Activated CD8-positive, alpha-beta T cell treated with anti-CD3 and anti-CD28 coated beads, Interleukin-2, amount 10 ng/mL, durations not matched to agents 7 days and 5 days (primary cell): ENCODE measurements at places on chromosomes 16 and 17.

- DNase-seq: no peak
These were observed 121.6 kb downstream of the PMP22 start for GRCh38 chr17:15143524-15143923.

DNA sequence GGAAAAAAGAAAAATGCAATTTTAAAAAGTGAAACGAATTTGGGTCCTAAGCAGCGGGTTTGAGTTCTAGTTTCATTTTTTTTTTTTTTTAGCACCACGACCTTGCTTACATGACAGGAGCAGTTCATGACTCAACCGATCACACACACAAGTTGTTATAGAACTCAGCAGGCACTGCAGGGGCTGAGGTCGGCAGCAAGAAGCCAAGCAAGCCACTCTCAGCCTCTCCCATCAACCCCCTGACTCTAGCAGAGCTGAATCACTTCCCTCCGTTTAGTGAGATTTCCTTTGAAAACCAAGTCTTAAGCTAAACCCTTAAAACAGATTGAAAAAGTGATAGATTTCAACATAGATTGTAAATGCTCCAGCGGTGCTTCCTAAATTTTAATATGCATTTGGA, 520.8 kb downstream of the HAPSTR1 start:
- no peak for DNase-seq

- no peak for DNase-seq
These were observed 19.5 kb downstream of the SEC14L1 start for GRCh38 chr17:77160091-77160874.

GRCh38 chr17:79706931-79707850, 23.6 kb upstream of the ENPP7 start:
- DNase-seq: no peak

DNA sequence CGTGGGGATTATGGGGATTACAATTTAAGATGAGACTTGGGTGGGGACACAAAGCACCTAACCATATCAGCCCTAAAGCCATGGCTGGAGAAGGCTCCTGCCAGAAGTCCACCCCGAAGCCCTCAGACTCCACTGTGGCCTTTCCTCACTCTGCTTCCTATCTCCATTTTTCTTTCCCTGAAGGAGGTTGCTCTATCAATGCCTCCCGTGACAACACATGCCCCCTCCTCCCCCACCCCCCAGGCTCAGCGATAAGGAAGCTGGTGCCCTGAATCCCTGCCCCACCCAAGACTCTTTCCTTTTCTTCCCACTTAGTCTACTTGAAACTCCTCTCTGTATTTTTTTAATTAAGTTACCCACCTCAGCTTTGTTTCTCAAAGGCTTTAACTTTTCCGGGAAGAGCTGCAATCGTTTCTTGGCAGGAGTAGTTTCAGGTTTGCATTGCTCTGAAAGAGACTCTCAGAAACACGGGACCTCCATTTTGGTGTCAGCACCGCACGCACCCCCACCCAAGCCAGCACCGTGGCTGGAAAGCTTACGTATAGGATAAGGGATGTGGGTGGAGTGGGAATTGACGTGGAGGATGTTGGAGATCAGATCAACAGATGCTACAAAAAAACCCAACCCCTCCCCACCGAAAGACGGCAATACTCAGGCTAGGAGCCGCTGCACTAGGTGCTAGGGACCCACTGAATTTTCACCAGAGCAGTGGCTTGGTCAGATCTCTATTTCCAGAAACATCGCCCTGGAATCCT, 15.2 kb upstream of the CA4 start:
- DNase-seq: peak; percentile 30
